ENCODE measurements at places on chromosomes 12 and 14. TPM values are rescaled to one million over a fixed set of nuclear protein-coding genes. Genes with fewer than 3 reads are reported as not detected.

- no peaks in the 10 kb centered on the region for H3K36me3 ChIP-seq
- H3K27me3 ChIP-seq: no peaks in the 10 kb centered on the region
- H3K4me3 ChIP-seq: no peak overlapping the region
- no peak overlapping the region for H3K27ac ChIP-seq
- no peaks in the 10 kb centered on the region for H3K4me1 ChIP-seq
- DNase-seq: no peak
Observed at GRCh38 chr12:51536159-51536558, 54.9 kb upstream of the SCN8A start.

- no peaks in the 10 kb centered on the region for H3K27me3 ChIP-seq
- DNase-seq: no peak
- no peak overlapping the region for H3K4me3 ChIP-seq
- no peak overlapping the region for H3K27ac ChIP-seq
Observed at GRCh38 chr12:15230751-15231150, 9.5 kb upstream of the RERG start.

DNA sequence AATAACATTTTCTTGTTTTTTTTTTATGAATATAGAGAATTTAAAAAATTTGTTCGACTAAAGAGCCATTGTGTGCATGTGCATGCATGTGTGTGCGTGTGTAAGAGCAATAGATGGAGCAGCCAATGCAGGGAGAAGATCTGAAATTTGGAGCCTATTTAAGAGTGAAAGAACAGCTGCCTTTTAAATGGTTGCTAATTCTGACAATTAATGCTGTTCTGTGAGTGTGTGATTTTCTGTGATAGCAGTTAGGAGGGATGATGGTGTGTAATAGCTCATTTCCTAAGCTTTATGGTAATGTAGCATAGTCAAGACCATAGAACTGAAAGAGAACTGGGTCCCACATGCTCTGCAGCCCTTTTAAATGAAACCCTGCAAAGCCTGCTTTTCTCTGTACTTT is 137.9 kb downstream of the NRXN3 start:
- H3K27ac ChIP-seq: no peak overlapping the region
- no peak for DNase-seq
- no peak overlapping the region for H3K4me3 ChIP-seq
- H3K36me3 ChIP-seq: no peaks in the 10 kb centered on the region
- no peaks in the 10 kb centered on the region for H3K27me3 ChIP-seq

DNA sequence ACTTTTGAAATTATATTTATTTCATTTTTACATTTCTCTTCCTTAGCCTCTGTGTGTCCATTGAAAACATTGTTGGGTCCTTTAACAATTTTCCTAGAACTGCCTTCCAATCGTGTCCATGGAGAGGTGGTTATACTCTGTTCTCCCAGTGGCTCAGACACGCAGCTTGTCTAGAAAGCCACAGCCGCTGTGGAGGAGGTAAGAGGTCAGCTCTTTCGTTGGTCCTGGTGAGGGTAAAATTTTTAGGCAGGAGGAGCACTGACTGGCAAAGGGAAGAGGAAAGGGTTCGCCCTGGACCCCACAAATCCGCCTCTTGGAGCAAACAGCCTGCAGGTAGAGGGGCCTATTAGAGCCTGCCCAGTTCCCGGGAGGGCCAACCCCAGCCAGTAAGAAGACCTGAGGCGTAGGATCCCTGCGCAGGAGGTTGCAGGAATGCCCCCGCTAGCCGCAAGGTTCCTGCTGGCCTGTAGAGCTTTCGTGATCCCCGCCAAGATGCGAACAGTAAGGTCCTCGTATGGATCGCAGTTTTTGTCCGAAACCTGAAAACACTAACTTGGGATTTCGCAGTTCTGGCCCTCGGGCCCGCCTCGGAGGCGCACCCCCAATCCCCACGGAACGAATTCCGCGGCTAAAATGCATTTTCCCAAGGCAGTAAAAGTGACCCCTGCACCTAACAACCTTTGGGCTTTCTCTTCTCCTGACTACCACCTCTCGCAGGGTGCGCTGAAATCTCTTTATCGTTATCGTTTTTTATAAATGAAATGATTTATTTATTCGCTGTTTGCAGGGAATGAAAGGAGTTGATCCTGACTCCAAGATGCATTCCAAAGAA is 7.5 kb upstream of the PAX9 start:
- no peaks in the 10 kb centered on the region for H3K4me1 ChIP-seq
- H3K36me3 ChIP-seq: no peaks in the 10 kb centered on the region
- peaks cover 11% of the 10 kb centered on the region for H3K27me3 ChIP-seq
- H3K27ac ChIP-seq: no peak overlapping the region

DNA sequence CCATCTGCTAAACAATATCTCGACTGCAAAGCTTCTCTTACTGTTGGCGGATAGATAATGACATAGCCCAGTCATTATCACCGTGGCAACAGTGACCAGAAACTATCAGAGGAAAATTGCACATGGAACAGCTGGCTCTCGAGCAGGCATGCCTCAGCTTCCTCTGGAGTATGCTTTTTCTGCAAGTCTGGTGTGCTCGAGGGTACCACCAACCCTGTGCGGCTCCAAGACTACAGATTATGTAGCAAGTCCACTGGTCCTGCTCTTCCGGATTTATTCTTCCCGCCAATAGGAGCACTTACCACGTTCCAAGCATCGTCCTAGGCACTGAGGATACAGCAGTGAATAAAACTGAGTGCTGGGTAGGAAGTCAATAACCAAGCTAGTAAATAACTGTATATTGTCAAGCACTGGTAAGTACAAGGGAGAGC is 1.4 kb upstream of the GLRX5 start:
- H3K27ac ChIP-seq: no peak overlapping the region
- H3K4me1 ChIP-seq: peaks cover 26% of the 10 kb centered on the region
- H3K27me3 ChIP-seq: no peaks in the 10 kb centered on the region
- peak overlapping the region; percentile 99 for H3K4me3 ChIP-seq
- H3K36me3 ChIP-seq: no peaks in the 10 kb centered on the region

DNA sequence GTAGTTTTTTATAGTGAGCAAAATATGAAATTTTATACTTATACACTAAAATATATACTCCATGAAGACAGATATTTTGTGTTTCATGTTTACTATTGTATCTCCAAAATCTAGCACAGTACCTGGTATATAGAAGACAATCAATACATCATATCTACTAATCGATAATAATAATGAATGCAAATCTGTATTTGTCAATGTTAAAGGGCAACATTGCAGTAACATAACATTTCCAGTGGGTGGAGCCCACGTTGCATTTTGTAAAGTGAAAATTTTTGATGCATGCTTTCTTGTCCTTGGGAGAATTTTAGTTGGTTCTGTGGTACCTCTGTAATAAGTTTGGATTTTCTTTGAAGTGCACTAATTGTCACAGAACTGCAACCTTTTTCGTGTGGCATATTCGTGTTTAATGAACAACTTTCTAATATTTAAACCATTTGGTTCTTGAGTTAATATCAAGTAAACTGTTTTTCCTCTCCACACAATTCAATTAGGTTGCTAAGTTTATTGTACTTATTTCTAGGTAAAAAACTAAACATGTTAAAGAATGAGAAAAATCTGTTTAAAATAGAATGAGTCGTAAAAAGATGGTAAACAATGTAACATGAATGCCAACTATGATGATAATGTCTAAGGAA is 47.4 kb downstream of the AVPR1A start:
- no peak overlapping the region for H3K4me3 ChIP-seq
- H3K36me3 ChIP-seq: no peaks in the 10 kb centered on the region
- no peak for DNase-seq
- no peaks in the 10 kb centered on the region for H3K4me1 ChIP-seq

DNA sequence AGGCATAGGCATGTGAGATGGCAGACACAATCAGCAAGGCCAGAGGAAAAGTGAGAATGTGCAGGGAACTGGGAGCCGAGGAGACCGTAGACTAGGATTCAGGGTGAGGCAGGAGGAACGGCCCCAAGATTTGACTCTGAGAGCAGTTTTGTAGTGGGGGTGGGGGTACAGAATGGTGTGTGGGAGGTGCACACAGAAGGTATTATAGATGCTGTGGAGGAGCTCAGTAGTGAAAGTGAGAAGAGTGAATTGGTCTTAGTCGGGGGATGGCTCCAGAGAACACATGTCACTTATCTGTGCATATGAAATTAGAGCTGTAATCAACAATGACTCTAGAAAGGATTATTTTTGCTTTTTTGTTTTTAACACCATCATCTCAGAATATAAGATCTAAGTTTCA is 11.9 kb downstream of the ZNF664 start:
- H3K36me3 ChIP-seq: no peaks in the 10 kb centered on the region
- no peak overlapping the region for H3K4me3 ChIP-seq
- no peaks in the 10 kb centered on the region for H3K4me1 ChIP-seq
- no peaks in the 10 kb centered on the region for H3K27me3 ChIP-seq
- H3K27ac ChIP-seq: no peak overlapping the region
- no peak for DNase-seq

DNA sequence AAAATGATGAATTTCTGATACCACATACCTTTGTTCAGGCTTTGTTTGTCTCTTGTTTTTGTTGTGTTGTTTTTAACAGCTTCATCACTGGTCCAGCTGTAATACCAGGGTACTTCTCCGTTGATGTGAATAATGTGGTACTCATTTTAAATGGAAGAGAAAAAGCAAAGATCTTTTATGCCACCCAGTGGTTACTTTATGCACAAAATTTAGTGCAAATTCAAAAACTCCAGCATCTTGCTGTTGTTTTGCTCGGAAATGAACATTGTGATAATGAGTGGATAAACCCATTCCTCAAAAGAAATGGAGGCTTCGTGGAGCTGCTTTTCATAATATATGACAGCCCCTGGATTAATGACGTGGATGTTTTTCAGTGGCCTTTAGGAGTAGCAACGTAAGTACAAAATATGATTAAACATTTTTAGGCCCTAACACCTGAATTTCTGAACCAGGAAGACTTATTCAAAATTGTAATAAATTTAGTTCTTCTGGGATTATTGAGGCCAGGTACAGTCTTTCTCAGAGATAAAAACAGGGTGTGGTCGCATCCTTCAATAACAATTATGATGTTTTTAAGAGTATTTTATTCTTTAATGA is 22.4 kb downstream of the RXYLT1 start:
- H3K27me3 ChIP-seq: no peaks in the 10 kb centered on the region
- H3K27ac ChIP-seq: no peak overlapping the region
- no peak for DNase-seq
- H3K4me3 ChIP-seq: no peak overlapping the region

DNA sequence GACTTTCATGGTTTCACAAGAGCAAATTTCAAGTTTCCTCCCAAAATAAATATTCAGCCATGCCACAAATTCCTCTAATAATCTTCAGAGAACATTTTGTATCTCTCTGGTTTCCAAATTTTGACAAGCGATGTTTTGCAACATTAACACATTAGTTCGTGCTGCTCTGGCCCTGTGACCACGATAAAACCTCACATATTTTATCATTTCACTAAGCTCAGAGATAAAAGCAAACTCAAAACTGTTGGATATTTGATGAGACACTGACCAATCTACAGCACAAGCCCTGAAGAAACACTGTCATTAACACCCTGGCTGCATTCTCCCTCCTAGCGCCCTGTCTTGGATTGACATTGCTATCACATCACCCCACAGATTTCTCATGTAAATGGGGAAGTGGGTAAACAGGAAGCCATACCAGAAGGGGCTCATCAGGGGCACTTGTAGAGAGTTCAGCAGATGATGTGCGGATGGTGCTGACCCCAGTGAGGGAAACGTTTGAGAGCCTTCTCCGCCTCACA is 264.3 kb downstream of the PRKD1 start:
- H3K4me3 ChIP-seq: no peak overlapping the region
- H3K27me3 ChIP-seq: no peaks in the 10 kb centered on the region
- no peak overlapping the region for H3K27ac ChIP-seq
- DNase-seq: no peak
- no peaks in the 10 kb centered on the region for H3K4me1 ChIP-seq

- H3K4me1 ChIP-seq: no peaks in the 10 kb centered on the region
- H3K27ac ChIP-seq: no peak overlapping the region
- no peaks in the 10 kb centered on the region for H3K27me3 ChIP-seq
- DNase-seq: no peak
Observed at GRCh38 chr12:56877195-56878009, 56.8 kb downstream of the SDR9C7 start.

DNA sequence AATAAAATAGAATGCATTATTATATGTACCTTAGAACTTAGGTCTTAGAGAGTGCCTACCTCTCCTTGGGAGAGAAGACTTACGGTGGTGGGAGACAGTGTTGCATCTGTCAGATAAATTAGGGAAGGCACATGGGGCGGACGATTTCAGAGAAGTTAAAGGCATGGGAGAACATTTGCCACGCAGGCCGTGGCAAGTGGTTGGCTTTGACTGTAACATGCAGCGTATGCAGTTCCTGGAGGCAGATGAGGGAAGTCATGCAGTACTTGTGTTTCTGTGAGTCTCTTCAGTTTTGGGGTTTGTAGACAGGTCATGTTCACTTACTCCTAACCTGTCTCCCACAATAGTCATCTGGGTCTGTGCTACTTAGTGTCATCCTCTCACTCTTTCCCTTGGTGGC is 43.6 kb downstream of the ETV6 start:
- H3K27ac ChIP-seq: no peak overlapping the region
- H3K36me3 ChIP-seq: no peaks in the 10 kb centered on the region
- no peaks in the 10 kb centered on the region for H3K4me1 ChIP-seq
- no peaks in the 10 kb centered on the region for H3K27me3 ChIP-seq
- no peak overlapping the region for H3K4me3 ChIP-seq

DNA sequence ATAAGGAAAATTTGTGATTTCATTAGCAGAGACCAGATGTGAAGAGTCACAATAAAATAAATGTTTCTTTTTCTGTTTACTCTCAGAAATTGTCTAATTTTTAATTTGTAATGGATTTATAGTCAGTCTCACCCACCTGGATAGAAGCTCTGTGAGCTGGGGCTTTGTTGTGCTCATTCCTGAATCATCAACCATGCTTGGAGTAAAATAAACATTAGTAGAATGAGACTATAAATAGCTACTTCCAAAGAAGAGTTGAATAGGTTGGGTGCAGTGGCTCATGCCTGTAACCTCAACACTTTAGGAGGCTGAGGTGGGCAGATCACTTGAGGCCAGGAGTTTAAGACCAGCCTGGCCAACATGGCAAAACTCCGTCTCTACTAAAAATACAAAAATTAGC is 185.3 kb upstream of the FBXO33 start:
- no peaks in the 10 kb centered on the region for H3K4me1 ChIP-seq
- no peak overlapping the region for H3K27ac ChIP-seq
- DNase-seq: no peak

DNA sequence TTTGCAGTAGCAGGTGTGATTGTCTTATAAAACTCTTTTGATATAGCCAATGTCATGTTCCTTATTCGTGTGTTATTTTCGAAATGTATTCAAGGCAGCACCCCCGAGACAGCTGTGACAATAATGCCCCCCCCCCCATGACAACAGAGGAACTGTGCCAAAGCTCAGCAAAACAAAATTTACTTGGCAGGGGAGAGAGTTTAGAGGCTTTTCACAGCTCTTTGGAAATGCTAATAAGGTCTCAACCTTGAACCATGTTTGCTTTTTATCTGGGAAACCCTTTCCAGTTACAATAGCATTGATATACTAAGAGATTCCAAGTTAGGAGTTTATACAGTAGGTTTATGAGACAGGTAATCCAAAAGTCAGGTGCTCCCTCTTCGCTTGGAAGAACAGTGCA is 56.4 kb upstream of the USP44 start:
- H3K36me3 ChIP-seq: no peaks in the 10 kb centered on the region
- H3K27ac ChIP-seq: peak overlapping the region; percentile 42
- no peak overlapping the region for H3K4me3 ChIP-seq
- no peaks in the 10 kb centered on the region for H3K4me1 ChIP-seq

GRCh38 chr14:38135106-38135867 is 72.4 kb upstream of the SSTR1 start:
- H3K36me3 ChIP-seq: no peaks in the 10 kb centered on the region
- no peaks in the 10 kb centered on the region for H3K27me3 ChIP-seq
- H3K27ac ChIP-seq: no peak overlapping the region

OR6S1 gene
- not detected for total RNA-seq

OAS1 gene
- total RNA-seq: 9.5 TPM

LRRK2 gene
- total RNA-seq: 17.1 TPM

TCL1B gene
- not detected for total RNA-seq

ZNF140 gene
- total RNA-seq: 3.6 TPM

RASSF8 gene
- total RNA-seq: 75.9 TPM

All from uterus (tissue), 4 donors.